DMS53 (cell line): ENCODE measurements at places on chromosomes 1 and 21.

- no peak for DNase-seq
Observed at GRCh38 chr1:244354810-244355278, 96.9 kb downstream of the ADSS2 start.

DNA sequence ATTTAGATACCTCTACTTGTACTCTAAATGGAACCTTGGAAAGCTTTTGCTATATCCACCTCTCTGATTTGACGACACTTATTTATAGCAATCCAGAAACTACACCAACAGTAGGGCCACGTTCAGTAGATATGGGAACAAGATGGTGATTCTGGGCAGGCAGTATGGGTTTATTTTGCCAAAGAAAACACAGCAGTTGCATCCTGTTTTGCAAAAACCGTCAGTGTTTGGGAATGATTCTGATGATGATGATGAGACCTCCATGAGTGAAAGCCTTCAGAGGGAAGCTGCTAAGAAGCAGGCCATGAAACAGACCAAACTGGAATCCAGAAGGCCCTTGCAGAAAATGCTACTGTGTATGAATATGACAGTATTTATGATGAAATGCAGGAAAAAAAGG is 41.5 kb upstream of the NEXN start:
- DNase-seq, result no peak

DNA sequence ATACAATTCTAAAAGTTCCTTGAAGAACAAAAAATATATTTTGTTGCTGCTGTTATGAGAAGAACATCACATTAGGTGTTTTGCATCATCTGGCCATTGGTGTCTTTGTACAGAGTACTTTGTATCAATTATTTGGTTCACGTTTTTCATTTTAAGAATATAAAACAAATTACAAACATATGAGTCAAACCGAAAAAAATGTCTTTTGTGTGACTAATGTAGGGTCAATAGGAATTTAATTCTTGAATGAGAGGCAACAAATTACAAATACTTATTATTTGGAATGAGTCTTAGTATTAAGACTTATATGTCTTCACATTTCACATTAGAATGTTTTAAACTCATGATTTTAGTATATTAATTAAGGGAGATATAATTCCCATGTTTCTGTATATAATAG is 54.8 kb downstream of the NR5A2 start:
- DNase-seq, result no peak

DNA sequence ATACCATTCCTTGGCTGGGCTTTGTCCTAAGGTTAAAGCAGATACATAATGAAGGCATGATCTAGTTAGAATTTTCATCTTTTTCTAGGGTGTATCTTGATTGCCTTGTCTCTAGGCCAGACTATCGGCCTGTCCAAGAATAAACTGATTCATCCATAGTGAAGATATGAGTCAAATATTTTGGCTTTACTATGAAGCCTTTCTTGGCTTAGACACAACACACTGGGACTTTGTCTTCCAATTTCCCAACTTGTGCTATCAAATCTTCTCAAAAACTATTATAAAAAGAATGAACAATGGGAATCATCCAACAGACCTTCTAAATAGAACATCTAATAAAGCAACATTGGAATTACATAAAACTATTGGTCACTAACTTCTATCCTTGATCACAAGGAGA is 64.8 kb downstream of the WARS2 start:
- DNase-seq, result no peak
